ENCODE measurements at places on chromosomes 2 and 18.

GRCh38 chr2:11411768-11412448 is 54.1 kb downstream of the E2F6 start:
- DNase-seq: no peak
- no peak overlapping the region for H3K27ac ChIP-seq
- no peaks in the 10 kb centered on the region for H3K4me1 ChIP-seq
- no peaks in the 10 kb centered on the region for H3K27me3 ChIP-seq
- no peak overlapping the region for H3K4me3 ChIP-seq
- no peaks in the 10 kb centered on the region for H3K36me3 ChIP-seq

GRCh38 chr18:62027914-62028520 is 135.2 kb upstream of the RNF152 start:
- H3K4me1 ChIP-seq: peaks cover 5% of the 10 kb centered on the region
- no peaks in the 10 kb centered on the region for H3K27me3 ChIP-seq
- no peak overlapping the region for H3K4me3 ChIP-seq
- no peak for DNase-seq

DNA sequence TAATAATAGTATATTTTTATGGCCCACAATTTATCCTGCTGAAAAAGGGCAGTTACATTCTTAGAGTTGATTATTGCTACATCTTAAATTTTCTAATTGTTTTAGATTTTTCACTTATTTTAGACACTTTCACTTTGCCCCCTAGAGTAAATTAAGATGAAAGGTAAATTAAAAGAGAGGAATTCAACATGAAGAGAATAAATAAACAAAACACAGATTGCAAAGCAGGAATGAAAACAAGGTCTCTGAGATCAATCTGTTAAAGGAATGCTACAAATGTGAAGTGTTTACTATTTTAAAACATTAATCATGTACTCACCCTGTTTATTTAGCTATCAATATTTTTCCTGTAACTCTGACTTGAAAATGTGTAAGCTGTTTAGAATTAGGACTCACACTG is 113.5 kb upstream of the ETAA1 start:
- peaks cover 3% of the 10 kb centered on the region for H3K27me3 ChIP-seq
- H3K36me3 ChIP-seq: no peaks in the 10 kb centered on the region
- H3K27ac ChIP-seq: no peak overlapping the region
- no peaks in the 10 kb centered on the region for H3K4me1 ChIP-seq
- no peak overlapping the region for H3K4me3 ChIP-seq
- DNase-seq: no peak

DNA sequence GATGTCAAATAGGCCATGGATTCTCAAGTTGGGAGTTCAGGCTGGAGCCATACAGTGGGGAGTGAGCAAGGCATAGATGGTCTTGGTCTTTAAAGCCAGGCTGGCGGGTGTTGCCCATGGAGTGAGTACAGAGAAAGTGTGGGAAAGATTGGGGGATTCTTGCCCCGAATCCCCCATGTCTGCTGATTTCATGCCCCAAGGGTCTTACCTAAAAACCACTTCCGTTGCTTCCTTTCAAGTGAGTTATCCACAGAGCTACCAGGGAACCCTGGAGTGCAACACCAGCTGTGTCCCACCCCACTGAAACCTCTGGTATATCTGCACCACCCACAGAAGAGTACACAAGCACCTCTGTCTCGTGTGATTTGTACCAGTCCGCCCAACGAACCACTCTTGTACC is 31.4 kb downstream of the FHOD3 start:
- no peak overlapping the region for H3K27ac ChIP-seq
- H3K4me3 ChIP-seq: no peak overlapping the region
- no peaks in the 10 kb centered on the region for H3K4me1 ChIP-seq
- H3K36me3 ChIP-seq: no peaks in the 10 kb centered on the region

GRCh38 chr2:28453396-28453795 is 42.5 kb upstream of the PLB1 start:
- no peaks in the 10 kb centered on the region for H3K4me1 ChIP-seq
- H3K27ac ChIP-seq: no peak overlapping the region
- no peak for DNase-seq
- no peak overlapping the region for H3K4me3 ChIP-seq
- no peaks in the 10 kb centered on the region for H3K36me3 ChIP-seq
- no peaks in the 10 kb centered on the region for H3K27me3 ChIP-seq

GRCh38 chr2:164710837-164711765 is 89.8 kb upstream of the GRB14 start:
- H3K27me3 ChIP-seq: no peaks in the 10 kb centered on the region
- no peak overlapping the region for H3K27ac ChIP-seq
- H3K4me3 ChIP-seq: no peak overlapping the region
- no peaks in the 10 kb centered on the region for H3K4me1 ChIP-seq
- no peak for DNase-seq

GRCh38 chr2:239821694-239822075 is 203.5 kb downstream of the NDUFA10 start:
- H3K27me3 ChIP-seq: no peaks in the 10 kb centered on the region
- H3K27ac ChIP-seq: no peak overlapping the region
- no peak for DNase-seq
- no peak overlapping the region for H3K4me3 ChIP-seq
- no peaks in the 10 kb centered on the region for H3K36me3 ChIP-seq

- H3K36me3 ChIP-seq: no peaks in the 10 kb centered on the region
- H3K4me3 ChIP-seq: no peak overlapping the region
- no peak overlapping the region for H3K27ac ChIP-seq
- no peaks in the 10 kb centered on the region for H3K4me1 ChIP-seq
Observed at GRCh38 chr2:140164449-140164848, 1384.3 kb upstream of the NXPH2 start.

- no peaks in the 10 kb centered on the region for H3K36me3 ChIP-seq
- no peak overlapping the region for H3K4me3 ChIP-seq
- peaks cover 9% of the 10 kb centered on the region for H3K27me3 ChIP-seq
- no peaks in the 10 kb centered on the region for H3K4me1 ChIP-seq
- DNase-seq: no peak
Observed at GRCh38 chr2:95342556-95343320, 45.6 kb downstream of the KCNIP3 start.

GRCh38 chr2:96092951-96093350 is 23.4 kb downstream of the ADRA2B start:
- no peaks in the 10 kb centered on the region for H3K36me3 ChIP-seq
- DNase-seq: no peak
- H3K27me3 ChIP-seq: no peaks in the 10 kb centered on the region
- no peaks in the 10 kb centered on the region for H3K4me1 ChIP-seq

DNA sequence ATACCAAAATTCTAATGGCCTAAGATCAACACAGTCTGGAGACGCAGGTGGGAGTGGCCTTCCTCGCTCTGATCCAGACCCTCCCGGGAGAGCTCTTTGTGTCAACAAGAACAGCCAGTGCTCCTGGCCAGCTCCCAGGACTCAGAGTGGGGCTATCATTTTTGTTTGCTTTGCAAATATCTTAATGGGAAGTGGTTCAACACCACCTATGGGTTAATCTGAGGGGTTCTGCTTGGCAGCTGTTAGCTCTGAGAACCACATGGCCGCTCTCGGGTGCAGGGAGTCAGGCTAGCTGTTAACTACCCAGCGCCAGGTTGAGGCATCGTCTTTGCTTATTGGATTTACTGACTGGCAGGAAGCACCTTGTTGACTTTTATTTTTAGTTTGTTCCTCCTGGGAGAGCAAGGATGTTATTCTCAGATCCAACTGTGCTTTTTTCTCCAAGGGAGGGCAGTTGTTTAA is 184.8 kb upstream of the SP5 start:
- H3K4me3 ChIP-seq: no peak overlapping the region
- no peaks in the 10 kb centered on the region for H3K27me3 ChIP-seq
- no peaks in the 10 kb centered on the region for H3K36me3 ChIP-seq
- H3K4me1 ChIP-seq: no peaks in the 10 kb centered on the region

DNA sequence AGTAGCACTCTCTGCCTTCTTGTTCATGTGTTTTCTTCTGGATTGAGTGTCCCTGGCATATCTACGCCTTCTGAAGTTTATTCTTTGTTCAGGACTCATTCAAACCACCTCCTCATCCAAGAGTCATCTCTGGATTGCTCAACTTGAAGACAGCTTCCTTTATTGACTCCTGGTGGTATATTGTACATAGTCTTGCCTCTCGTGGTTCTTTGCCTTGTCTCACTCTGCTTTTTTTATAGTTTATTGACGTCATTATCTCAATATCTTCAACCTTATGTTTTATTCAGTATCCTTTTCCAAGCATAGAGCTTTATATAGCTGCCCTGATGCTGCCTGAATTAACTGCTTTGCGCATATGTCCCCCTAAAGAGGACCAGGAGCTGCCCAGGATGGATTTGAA is 161.7 kb downstream of the INSIG2 start:
- H3K4me3 ChIP-seq: no peak overlapping the region
- DNase-seq: no peak
- no peaks in the 10 kb centered on the region for H3K4me1 ChIP-seq
- no peak overlapping the region for H3K27ac ChIP-seq

DNA sequence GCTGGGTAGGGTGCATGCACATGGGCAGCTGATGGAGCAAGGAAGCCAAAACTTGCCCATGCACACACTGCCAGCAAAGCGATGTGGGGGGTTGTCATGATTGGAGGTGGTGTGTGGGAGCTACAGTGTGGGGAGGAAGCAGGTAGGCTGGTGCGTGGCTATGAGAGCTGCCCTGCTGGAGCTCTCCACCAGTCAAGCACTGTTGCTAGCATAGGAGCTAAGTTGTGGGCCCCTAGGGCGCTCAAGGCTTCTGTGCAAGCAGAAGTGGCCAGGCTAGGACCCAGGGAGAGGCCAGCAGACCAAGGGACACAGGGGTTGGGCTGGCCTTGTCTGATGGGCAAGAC is 20.2 kb downstream of the EHBP1 start:
- H3K4me1 ChIP-seq: no peaks in the 10 kb centered on the region
- H3K36me3 ChIP-seq: no peaks in the 10 kb centered on the region
- no peak overlapping the region for H3K4me3 ChIP-seq
- no peaks in the 10 kb centered on the region for H3K27me3 ChIP-seq
- H3K27ac ChIP-seq: no peak overlapping the region

- no peaks in the 10 kb centered on the region for H3K27me3 ChIP-seq
- no peaks in the 10 kb centered on the region for H3K4me1 ChIP-seq
- no peak overlapping the region for H3K4me3 ChIP-seq
Observed at GRCh38 chr18:23593720-23594119, 7.4 kb upstream of the NPC1 start.

DNA sequence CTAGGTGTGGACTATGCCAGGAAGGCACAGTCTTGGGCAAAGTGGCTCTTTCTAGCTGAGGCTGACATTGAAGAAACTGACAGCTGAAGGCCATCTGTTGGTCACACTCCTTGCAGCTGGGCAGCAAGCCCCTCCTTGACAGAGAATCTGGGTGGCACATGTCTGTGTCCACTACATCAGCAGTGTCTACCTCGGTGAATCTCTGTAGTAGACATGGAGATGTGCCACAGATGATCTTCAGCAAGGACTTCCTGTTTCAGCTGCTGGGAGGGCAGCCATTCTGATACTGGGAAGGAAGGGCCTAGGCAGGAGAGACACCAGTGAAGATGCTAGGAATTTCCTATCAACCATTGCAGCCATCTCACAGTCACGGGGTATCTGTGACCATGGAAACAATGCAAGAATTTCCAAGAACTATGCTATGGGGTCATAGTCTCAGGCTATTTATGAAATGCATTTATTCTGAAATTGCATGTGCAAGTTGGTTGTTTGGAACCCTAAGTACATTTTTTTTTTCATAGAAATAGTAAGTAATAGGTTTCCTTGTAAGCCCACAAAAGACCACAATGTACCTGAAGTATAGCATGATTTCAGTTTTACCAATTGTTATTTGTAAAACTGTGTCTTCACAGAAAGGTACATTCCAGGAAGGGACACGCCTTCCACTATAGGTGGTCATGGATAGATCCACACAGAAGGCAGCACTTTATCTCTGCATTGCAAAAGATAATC is 63.8 kb upstream of the DARS1 start:
- no peak overlapping the region for H3K4me3 ChIP-seq
- no peaks in the 10 kb centered on the region for H3K36me3 ChIP-seq
- DNase-seq: no peak

DNA sequence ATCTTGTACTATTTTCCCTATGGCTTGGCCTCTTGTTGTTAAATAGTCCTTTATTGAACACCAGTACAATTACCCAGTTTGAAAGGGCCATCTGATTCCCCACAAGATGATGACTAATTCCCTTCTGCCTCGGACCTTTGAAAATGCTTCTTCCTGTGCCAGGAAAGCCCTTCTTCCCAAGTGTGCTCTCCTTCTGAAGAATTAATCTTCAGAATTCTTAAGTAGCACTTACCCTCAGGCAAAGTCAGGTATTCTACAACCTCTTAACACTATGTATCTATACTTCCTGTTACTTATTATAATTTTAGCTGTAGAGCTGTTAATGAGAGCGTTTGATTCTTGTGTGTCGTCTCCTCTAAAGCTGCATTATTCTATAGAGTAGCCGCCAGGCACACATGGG is 28.6 kb upstream of the MEX3C start:
- H3K4me1 ChIP-seq: no peaks in the 10 kb centered on the region
- no peaks in the 10 kb centered on the region for H3K27me3 ChIP-seq
- no peak overlapping the region for H3K27ac ChIP-seq
- no peak for DNase-seq

- no peaks in the 10 kb centered on the region for H3K27me3 ChIP-seq
- H3K4me3 ChIP-seq: no peak overlapping the region
- no peaks in the 10 kb centered on the region for H3K4me1 ChIP-seq
- DNase-seq: no peak
Observed at GRCh38 chr2:187134306-187134705, 285.3 kb upstream of the ZSWIM2 start.

DNA sequence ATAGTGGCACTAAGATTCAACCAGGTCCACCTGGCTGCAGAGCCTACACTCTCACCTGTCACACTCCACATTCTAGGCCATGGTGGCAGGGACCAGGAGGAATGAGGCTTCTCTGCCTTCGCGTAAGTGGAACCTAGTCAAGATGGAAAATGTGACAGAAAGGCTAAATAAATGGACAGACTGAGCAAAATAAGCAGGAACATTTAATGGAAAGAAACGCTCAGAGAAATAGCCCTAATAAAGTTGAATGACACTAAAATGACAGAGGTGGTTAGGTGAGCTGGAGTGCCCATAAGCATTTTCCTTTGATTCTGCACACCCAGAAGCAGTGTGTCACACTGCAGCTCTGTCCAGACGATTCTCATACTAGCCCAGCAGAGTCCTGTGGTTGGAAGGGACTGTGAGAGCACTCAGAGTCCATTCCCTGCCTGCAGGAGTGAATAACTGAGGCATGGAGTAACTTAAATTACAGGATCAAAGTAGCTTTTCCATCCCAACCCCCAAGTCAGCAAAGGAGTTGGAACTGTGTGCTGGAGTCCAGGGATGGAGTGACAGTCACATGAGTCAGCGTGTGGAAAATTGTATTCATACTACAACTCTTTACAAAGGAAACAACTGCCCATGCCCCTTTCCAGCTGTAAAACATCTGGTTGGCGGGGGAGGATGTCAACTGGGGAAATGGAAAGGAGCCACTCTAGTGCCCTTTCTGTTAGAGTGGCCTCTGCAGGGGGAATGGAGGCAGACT is 105.4 kb upstream of the LGALSL start:
- no peaks in the 10 kb centered on the region for H3K4me1 ChIP-seq
- no peaks in the 10 kb centered on the region for H3K27me3 ChIP-seq
- no peaks in the 10 kb centered on the region for H3K36me3 ChIP-seq
- DNase-seq: no peak
- H3K4me3 ChIP-seq: no peak overlapping the region
- no peak overlapping the region for H3K27ac ChIP-seq
